ENCODE measurements at places on chromosomes 1 and 21.

DNA sequence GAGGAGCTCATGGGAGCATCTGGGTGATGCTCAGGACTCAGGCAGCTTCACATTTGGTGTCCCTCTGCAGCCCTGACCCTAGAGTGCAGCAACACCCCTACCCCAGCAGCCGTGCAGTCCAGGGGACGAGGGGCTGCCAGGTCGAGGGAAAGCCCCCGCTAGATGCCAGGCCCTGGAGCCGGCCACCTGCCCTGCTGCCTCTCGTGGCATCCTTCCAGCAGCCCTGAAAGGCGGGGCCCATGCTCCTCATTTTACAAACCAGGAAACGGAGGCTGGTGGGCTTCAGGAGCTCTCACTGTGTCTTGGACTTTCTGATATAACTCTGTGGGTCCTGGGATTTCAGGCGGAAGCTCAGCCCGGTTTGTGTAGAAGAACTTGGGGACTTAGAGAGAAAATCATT, 120.5 kb upstream of the WNT4 start:
- no peaks in the 10 kb centered on the region for H3K27me3 ChIP-seq
- peaks cover 7% of the 10 kb centered on the region for H3K4me1 ChIP-seq
- DNase-seq, result no peak
- no peaks in the 10 kb centered on the region for H3K36me3 ChIP-seq

DNA sequence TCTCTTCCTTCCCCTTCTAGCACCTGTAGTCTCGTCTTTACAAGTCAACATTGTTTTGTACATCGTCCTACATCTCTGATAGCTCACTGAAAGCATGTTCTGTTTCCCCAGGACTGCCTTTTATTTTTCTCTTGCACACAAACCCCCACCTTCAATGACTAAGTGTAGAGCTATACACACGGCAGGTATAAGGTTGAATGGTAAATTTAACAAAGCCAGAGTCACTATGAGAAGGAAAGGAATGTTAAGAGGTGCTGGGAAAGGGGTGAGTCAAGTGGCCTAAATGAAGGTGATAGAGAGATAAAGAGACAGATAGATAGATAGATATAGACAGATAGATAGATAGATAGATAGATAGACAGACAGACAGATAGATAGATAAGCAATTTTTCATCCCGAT, 134.3 kb upstream of the ATP1B1 start:
- H3K4me1 ChIP-seq, result peaks cover 12% of the 10 kb centered on the region
- H3K27me3 ChIP-seq, result no peaks in the 10 kb centered on the region
- H3K27ac ChIP-seq, result no peak overlapping the region
- no peaks in the 10 kb centered on the region for H3K36me3 ChIP-seq
- no peak overlapping the region for H3K4me3 ChIP-seq

DNA sequence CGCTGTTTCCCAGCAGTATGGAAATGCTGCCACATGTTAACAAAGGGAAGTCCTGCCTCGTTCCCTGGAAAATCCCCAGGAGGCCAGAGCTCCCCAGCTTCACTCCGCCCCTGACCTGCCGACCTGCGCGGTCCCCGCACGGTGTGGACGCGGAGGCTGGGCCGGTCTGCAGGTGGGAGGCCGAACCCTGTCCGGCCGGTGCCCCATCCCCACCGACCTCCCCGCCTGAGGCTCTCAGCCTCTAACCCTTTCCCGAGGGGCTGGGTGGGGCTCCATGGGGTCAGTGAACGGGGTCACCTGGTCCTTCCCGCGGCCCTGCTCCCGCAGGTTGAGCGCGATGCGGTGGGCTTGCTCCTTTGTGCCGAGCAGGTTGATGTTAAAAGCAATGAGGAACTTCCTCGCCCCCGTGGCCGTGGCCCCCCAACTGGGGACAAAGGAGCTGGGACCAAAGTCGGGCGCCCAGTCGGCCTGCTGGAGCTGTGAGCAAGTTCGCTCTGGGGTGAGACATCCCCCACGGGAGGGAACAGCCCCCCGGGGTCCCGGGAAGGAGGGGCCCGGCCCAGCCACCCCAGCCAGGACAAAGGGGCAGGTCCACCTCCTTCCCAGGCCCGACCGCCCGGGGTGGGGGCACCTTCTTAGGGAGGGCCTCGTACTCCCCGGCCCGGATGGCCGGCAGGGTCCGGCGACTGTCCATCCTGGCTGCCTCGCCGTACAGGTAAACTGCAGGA, 4.0 kb downstream of the FTCD start:
- peaks cover 9% of the 10 kb centered on the region for H3K4me1 ChIP-seq
- no peak overlapping the region for H3K4me3 ChIP-seq
- no peaks in the 10 kb centered on the region for H3K36me3 ChIP-seq
- peak; percentile 12 for DNase-seq
- H3K27ac ChIP-seq, result no peak overlapping the region

GRCh38 chr1:113745425-113745824, 13.9 kb downstream of the PHTF1 start:
- no peaks in the 10 kb centered on the region for H3K4me1 ChIP-seq
- H3K4me3 ChIP-seq, result no peak overlapping the region
- H3K27me3 ChIP-seq, result no peaks in the 10 kb centered on the region
- H3K36me3 ChIP-seq, result no peaks in the 10 kb centered on the region

DNA sequence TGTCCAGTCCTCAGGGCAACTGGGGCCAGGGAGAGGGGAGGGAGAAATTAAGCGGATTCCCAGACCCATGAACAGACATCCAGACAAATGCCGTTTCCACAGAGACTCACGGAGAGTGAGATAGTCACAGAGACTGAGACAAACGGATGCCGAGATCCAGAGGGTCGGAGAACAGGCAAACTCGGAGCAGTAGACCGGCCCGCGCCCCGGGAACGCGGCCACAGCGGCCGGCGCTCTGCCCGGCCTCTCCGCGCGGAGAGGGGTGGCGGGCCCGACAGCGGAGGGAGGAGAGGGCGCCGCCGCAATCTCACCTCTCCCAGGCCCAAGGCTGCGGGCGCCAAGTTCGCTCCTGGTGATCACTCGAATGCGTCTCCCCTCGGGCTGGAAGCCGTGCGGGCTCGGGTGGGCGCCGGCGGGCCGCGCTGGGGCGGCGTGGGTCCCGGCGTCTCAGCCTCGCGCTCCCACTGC, 831 bp upstream of the FOXD2 start:
- H3K4me3 ChIP-seq, result peak overlapping the region; percentile 65
- H3K27ac ChIP-seq, result no peak overlapping the region
- no peaks in the 10 kb centered on the region for H3K36me3 ChIP-seq
- peaks cover 6% of the 10 kb centered on the region for H3K4me1 ChIP-seq

GRCh38 chr1:114648503-114648902, 21.3 kb downstream of the DENND2C start:
- H3K27me3 ChIP-seq, result no peaks in the 10 kb centered on the region
- H3K36me3 ChIP-seq, result no peaks in the 10 kb centered on the region
- H3K27ac ChIP-seq, result no peak overlapping the region
- no peaks in the 10 kb centered on the region for H3K4me1 ChIP-seq

DNA sequence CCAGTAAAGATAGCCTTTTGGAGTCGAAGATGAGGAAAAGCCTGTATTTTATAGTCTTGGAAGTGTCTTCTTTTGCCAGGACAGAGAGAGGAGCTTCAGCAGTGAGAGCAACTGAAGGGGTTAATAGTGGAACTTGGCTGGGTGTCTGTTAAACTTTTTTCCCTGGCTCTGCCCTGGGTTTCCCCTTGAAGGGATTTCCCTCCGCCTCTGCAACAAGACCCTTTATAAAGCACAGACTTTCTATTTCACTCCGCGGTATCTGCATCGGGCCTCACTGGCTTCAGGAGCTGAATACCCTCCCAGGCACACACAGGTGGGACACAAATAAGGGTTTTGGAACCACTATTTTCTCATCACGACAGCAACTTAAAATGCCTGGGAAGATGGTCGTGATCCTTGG, at the start of gene VCAM1:
TSS of gene VCAM1 (plus strand) at position 253 of the 400 bp plus-strand sequence. CDS start at position 372, 119 bp downstream.
- no peaks in the 10 kb centered on the region for H3K27me3 ChIP-seq
- DNase-seq, result peak; percentile 20
- no peak within 1 kb of the TSS for H3K27ac ChIP-seq
- no peaks in the 10 kb centered on the region for H3K36me3 ChIP-seq
- H3K4me3 ChIP-seq, result peak within 1 kb of the TSS; percentile 19
- H3K4me1 ChIP-seq, result peaks cover 6% of the 10 kb centered on the region
